ENCODE measurements at places on chromosomes 12 and 14. TPM values are rescaled to one million over a fixed set of nuclear protein-coding genes. Genes with fewer than 3 reads are reported as not detected.
A peak's percentile ranks its signal among the peaks of the same experiment; 100 is the strongest.

UBC gene
- 809 TPM for total RNA-seq

TMEM30B gene
- 2.1 TPM for total RNA-seq

HVCN1 gene
- 4.4 TPM for total RNA-seq

- DNase-seq, result no peak
These were observed 96.2 kb downstream of the PLBD1 start for GRCh38 chr12:14471497-14471896.

ACVRL1 gene
- total RNA-seq, result not detected

GRCh38 chr12:94211021-94211420, 62.6 kb downstream of the PLXNC1 start:
- DNase-seq, result no peak

DNA sequence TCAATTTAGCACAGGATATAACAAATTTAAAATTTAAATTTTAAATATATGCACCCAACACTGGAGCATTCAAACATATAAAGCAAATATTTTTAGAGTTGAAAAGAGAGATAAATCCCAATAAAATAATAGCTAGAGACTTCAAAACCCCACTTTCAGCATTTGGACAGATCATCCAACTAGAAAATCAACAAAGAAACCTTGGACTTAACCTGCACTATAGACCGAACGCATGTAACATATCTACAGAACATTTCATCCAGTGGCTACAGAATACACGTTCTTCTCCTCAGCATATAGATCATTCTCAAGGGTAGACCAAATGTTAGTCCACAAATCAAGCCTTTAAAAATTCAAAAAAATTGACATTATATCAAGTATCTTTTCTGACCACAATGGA, 64.0 kb downstream of the SPTSSA start:
- DNase-seq, result no peak

GLIPR1L1 gene
- not detected for total RNA-seq

PUS1 gene
- 37.8 TPM for total RNA-seq

DNA sequence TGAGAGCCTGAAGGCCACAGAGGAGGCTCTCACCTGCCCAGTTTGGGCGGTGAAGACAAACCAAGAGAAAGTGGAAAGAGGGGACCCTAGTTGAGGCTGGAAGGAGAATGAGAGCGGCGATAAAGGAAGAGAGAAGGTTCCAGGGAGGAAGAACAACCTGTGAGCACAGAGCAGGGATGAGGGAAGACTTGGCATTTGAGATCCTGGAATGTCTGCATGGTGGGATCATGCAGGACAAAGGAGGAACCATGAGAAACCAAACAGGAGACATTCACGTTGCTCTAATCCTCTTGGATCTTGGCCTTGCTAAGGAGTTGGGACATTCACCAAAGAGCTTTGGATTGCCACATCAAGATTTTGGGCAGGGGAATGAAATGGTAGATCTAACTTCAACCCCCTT, 22.9 kb upstream of the RBM19 start:
- no peak for DNase-seq

CDCA4 gene
- total RNA-seq, result 52.0 TPM

- no peak for DNase-seq
These were observed 2.1 kb downstream of the RAB15 start for GRCh38 chr14:64970041-64970440.

TAS2R7 gene
- not detected for total RNA-seq

ANO2 gene
- not detected for total RNA-seq

DNA sequence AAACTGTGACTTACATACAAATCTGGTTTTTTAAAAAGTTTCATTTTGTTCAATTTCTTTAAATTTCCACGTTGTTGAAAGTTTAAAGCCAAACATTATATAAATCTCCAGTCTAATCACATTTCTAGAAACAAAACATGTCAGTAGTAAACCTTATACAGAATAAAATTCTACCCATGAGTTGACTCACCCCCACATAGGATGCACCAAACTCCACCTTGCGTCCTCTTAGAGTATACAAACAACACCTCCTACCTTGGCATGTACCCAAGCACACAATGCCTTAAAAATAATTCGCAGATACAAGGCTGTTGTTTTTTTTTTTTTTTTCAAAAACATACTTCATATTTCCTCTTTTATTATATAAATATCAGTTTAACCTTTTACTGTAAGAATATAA, 3.3 kb downstream of the FBXL14 start:
- DNase-seq, result peak; percentile 58

IKZF4 gene
- 14.9 TPM for total RNA-seq

DNA sequence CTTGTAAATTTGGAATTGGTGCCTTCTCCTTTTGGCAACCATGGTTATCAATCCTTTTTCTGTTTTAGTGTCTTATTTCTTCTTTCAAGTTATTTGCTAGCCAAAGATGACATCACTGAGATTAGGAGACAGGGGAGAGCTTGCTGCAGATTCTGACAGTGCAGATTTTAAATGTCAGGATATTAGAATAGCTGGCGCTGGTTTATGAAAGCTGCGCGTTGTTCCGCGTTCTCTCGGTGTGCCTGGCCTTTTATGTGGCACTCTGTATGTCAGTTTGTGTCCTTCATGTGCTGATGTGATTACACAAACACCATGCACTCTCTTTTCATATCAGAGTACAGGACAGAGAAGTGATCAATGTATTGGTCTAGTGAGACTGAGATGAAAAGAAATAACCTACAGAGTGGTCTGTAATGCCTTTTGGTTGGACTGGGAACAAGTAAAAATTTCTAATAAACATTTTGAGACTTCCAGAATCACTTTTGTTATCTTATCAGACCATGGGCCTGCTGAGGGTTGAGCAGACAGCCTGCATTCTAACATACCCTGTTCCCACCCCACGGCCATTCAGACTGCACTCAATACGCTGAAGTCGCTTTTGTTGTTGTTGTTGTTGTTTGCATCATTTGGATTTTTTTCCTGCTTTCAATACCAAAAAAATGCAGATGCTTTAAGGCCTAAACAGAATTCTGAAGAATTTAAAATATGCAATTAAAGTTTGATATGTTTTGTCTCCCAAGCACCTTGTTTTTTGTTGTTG, 49.7 kb upstream of the TRAF3 start:
- no peak for DNase-seq

DNA sequence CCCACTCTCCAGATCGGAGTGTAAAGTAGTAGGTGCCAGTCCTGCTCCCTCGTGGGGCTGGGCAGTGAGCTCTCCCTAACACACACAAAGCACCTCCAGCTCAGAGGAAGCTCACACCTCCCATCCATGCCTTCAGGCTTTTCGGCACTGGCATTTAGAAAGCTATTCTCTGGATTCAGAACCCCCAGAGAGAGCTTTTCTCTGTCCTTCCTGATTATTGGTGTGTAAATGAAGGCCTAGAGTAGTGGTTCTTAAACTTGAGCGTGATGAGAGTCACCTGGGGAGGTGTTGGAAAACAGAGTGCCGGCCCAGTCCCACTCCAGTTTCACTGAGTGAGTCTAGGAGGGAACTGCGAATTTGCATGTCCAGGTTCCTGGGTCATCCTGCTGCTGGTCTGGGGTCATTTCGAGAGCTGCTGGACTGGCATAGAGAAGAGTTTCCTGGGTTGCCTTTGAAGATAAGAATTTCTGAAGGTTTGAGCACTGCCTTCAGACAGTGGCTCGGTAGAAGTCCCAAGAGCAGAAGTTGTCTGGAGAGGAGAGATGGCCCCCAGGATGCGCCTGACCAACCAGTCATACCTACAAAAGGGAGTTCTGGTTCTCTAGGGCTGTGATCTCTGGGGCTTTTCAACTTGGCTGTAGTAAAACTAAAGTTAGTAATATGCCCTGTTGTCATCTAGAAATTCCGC, 15.1 kb downstream of the CD9 start:
- DNase-seq, result no peak

- peak; percentile 93 for DNase-seq
These were observed 1.4 kb upstream of the SLC2A13 start for GRCh38 chr12:40107098-40107802.

SYNDIG1L gene
- total RNA-seq, result not detected

PLEKHD1 gene
- total RNA-seq, result 0.05 TPM

DNA sequence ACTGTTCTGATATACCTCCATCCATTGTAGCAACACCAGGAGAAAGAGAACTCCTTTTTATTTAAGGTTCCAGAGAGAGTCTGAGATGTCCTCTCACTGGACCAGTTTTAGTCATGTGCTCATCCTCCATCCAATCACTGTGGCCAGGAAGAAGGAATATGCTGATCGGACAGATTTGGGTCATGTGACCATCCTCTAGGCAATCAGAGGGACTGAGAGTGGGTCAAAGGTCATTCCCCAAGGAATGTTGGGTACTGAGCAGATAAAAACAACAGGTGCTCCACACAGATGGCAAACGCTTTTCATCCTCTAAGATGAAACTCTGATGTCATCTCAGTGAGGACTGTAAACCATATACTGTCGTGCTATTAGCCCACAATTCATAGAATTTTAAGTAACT, 28.8 kb upstream of the RPH3A start:
- DNase-seq, result no peak
